ENCODE measurements at places on chromosomes 3 and 15.

DNA sequence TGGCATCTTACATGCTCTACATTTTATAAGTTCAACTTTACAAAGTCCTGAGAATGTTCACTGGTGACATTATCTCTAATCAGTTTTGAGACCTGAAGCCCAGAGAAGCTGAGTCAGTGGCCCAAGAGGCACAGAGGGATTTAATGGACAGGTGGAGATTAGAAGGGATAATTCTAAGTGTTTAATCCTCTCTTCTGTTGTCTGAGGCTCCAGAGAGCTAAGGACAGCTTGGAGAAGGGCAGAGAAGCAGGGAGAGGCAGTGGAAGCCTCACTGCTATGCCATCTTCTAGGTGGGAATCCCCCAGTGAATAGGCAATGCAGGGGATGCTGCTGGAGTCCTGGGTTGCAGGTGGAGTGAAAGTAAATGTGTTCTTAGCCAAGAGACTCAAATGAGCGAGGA, 369.4 kb upstream of the SLCO3A1 start:
- no peak for DNase-seq

- no peak for DNase-seq
These were observed 138.9 kb downstream of the GREM1 start for GRCh38 chr15:32856753-32857152.

GRCh38 chr3:112101916-112102315, 15.7 kb downstream of the C3orf52 start:
- DNase-seq, result peak; percentile 93

- no peak for DNase-seq
These were observed 129.8 kb downstream of the SLC9A9 start for GRCh38 chr3:143718463-143718862.

DNA sequence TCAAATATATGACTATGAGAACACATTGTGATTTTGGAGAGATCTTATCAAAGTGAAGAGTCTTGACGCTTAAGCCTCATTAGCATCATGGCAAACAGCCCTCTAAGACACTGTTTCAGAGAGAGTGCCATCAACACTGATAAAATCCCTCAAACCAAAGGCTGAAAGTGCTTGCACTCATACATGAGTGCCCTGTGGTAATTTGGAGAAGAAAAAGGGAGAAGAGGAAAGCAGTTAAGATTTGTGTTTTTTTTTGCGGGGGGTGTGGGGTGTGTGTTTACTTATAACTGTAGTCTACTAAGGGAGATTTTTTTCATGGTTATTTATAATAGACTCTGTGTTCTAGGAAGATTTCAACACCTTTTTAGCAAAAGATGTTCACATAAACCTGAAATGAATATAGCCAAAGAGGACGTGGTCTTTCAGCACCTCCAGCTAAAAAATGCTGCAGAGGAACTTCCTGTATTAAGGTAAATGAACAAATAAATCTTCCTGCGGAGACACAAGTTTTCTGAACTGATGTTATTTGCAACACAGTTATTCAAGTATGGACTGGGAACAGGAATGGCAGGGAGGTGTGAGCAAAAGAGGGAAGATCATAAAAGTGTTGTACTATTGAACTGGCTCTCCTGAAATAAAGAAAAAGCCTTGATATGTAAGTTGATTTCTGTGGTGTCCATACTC, 81.9 kb upstream of the TGFBR2 start:
- no peak for DNase-seq

DNA sequence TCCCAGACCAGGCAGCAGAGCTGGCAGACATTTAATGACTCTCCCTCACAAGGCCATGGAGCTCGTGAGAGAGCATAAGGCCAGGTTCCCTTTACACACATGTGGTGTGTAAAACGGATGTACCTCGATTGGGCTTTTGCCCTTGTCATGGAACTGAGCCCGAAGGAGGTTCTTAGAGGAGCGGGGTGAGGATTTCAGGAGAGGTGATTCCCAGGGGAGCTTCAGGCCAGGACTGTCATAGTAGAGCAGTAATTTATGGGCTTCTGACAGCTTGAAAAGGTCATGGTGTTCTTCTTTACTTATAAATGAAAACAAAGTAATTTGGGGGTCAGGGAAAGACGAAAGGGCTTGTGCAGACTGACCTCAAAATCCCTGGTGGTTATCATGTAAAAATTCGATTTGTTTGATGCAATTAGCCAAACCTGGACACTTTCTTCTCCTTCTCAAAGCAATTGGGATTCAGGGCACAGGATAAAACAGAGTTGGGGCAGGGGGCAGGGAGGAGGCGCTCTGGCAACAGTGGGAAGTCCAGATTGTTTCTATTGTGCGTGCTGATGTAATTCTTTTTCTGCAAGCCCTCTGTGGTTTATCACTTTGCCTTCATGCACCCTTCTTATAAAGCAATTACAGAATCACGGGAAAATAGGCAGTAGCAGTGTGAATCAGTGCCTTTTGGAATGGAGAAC, 51.0 kb downstream of the CACNA1D start:
- DNase-seq, result no peak

DNA sequence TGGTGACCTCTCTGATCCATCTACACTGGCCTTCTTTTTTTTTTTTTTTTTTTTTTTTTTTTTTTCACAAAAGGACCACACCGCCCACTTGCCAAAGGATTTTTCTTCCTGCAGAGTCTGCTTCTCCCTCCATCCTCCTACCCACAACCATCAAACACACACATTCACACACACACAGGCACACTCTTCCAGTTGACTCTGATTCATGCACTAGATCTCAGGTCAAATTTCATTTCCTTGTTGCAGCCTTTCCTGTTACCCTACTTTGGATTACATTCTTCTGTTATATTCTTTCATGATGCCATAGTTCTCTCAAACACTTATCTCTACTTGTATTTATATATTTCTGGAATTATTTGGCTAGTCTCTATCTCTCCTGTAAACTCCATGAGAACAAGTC, 133.9 kb downstream of the STAC start:
- DNase-seq, result no peak

DNA sequence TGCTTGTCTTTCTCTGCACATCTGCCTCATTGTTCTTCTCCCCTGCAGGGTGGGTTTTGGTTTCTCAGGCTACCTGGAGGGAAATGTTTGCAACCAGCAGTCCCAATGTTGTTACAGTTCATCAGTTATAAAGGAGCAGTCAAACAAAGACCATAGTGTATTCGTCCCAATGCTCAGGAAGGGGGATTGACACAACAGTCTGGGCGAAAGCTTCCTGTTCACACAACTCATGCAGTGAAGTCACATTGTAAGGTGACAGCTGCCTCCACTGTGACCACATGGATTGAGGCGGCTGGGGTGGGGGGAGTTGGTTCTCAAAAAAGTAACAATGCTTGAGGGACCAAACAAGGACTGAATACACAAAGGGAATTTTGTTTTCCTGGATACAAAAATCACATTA, 28.8 kb upstream of the TF start:
- no peak for DNase-seq

DNA sequence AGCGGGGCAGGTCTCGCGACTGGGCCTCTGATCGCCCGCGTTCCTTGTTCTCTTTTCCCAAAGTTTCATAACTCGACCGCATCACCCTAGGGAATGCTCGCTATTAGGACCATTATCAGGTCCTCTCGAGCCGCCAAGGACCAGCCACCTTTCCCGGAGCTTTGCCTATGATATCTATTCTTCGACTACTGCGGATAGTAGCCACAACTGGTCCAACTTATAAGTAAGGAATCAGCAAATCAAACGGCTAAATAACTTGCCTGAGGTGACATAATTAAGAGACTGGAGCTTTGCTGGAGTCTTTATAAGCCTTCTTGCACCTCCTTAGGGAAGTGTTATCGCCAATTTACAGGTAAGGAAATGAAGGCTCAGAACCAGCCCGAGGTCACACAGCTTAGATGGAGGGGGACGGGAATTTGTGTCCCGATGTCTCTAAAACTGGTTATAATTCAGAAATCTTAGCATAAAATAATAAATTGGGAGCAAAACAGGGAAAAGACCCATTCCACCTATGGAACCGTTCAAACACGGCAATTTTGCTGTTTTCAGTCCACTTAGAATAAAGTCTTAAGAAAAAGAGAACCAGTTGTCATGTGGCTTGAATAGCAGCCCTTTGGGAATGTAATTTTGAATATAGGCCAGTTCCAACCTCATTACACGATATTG, 479 bp upstream of the PLD1 start:
- DNase-seq, result no peak

DNA sequence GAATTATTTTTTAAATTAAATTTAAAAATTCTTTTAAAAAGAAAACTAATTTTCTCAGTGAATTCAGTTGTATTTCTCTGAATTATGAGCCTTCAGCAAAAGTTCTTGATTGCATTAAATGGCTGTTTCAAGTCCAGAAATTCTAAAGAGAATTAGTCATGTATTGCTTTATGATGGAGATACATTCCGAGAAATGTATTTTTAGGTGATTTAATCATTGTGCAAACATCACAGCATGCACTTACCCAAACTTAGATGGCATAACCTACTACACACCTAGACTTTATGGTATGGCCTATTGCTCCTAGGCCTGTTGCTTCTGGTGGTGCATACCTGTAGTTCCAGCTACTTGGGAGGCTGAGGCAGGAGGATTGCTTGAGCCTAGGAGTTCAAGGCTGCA, 44.3 kb upstream of the GCNT3 start:
- no peak for DNase-seq

DNA sequence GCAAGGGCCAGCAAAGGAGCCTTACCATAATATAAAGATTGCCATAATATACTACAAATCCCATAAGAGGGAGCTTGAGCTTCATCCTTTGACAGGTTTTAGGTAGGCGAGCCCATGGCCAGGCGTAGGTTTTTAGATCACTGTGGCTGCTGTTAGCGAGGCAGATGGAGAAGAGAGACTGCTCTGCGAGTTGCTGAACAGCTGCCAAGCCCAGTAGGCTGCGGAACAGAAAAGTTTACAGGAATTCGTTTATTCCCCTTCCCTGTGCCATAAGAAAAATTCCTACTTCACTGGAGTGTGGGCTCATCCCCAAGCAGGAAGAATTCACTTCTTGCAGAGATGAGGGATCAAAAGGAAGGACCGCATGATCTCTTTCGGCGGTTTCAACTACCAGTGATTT, 30.5 kb downstream of the TMED3 start:
- no peak for DNase-seq

DNA sequence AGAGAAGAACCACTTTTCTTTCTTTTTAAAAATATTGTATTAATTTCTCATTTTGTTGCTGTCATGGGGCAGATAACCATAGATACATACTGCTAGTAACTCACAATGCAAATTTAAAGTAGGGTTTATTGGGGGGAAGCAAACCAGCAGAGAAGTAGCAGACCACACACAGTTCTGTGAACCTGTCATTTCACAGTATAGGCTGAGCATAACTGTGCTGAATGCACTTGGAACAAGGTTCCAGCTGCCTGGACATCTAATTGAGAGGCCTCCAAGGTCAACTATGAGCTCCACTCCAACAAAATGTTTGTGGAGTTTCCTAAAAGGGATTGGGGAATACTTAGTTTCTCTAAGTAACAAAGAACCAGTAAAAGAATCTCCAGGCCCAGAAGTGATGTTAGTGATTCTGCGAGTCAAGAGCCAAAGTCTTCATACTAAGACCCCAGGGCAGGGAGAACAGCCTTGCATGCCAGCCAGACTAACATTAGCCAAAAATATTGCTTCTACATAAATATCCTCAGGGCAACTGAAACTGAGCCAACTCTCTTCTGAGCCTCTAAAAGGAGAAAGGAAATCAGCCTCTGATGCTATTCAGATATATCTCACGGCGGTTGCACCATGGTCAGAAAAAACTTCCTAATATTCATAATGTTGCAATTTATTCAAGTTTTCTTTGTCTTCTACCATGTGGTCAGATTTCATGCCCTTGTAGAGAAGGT, 856.4 kb upstream of the ALCAM start:
- no peak for DNase-seq
